NCI-H1694 (cell line): ENCODE measurements at places on chromosomes 4 and X.

DNA sequence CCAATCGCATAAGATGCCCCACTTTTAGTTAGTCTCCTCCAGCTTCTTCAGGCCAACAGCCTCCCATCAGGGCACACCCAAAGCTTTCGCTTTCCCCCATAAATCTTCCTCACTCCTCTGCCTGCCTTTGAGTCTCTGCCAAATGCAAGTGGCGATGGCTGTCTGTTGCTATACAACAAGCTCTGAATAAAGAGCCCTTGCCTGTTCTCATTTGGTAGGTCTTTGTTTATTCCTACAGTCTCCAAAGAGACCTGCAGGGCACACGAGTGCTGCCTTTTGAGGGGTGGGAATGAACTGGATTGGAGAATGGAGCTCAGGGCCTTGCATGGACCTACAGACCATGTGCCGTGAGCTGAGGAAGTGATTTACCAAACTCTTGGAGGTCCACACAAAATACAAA lies 52.2 kb upstream of the SOD3 start:
- DNase-seq: no peak

- no peak for DNase-seq
Measured at GRCh38 chrX:21717802-21718201, 40.1 kb downstream of the SMPX start.

DNA sequence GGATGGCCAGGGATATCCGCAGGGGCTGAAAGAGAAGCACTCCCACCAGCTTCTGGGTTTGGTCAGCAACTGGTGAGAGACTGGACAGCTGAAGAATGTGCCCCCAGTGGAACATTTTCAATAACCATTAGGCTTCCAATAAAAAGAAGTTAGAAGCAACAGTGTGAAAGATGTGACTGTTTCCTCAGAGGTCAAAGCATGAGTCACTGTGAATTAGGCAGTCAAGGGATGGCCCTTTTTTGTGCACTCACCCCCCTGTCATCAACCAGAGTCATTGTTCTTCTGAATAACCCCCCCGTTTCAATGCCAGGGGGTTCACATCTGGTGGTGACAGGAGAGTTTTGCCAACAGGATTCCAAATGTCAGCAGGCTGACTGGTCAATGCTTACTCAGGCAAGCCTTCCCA lies 74.6 kb upstream of the SH3RF1 start:
- no peak for DNase-seq

GRCh38 chrX:2536974-2537373 lies 36.2 kb upstream of the DHRSX start:
- no peak for DNase-seq

DNA sequence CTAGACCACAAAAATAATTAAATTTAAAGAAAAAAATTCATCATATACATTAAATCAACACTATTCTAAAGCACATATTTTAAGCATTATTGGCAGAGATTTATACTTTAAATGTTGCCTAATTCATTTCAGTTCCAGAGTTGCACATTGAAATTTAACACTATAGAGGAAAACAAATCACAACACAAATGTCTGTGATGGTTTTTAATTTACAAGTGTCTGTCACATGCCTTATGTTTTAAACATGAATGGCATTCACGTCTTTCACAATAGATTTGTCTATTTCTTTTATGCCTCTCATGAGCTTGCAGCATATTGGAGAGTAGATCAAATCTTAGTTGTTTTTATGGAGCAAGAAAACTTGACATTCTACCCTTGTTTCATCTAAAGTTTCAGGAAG lies 811.3 kb downstream of the NLGN4X start:
- DNase-seq: no peak

DNA sequence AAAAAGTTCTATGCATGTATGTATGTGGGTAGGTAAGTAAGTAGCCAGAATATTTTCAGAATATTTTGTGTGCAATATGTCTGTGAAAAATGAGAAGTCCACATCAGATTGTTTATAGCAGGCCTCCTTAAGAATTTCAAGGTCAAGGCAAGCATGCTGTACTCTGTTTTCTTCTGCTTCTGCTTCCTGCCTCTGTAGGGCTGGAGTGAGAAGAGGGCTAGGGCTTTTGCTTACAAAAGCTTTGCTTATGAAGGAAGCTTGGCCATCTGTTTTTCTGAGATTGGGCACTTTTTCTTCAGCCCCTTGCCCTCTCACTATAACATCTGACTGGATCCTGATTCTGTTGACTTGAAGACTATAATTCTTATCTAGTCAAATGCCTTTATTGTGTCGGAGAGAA lies 150.4 kb downstream of the EMCN start:
- no peak for DNase-seq

DNA sequence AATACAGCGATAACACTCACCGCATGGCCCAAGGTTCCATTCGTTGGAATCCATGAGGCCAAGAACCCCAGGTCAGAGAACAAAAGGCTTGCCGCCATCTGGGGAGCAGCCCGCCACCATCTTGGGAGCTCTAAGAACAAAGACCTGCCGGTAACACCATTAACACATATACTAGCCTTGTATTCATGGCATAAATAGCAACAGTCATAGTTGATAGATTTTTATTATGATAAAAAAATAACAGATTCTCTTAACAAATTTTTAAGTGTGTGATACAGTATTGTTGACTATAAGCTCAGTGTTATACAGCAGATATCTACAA lies 309.4 kb downstream of the GLUD2 start:
- peak; percentile 20 for DNase-seq

DNA sequence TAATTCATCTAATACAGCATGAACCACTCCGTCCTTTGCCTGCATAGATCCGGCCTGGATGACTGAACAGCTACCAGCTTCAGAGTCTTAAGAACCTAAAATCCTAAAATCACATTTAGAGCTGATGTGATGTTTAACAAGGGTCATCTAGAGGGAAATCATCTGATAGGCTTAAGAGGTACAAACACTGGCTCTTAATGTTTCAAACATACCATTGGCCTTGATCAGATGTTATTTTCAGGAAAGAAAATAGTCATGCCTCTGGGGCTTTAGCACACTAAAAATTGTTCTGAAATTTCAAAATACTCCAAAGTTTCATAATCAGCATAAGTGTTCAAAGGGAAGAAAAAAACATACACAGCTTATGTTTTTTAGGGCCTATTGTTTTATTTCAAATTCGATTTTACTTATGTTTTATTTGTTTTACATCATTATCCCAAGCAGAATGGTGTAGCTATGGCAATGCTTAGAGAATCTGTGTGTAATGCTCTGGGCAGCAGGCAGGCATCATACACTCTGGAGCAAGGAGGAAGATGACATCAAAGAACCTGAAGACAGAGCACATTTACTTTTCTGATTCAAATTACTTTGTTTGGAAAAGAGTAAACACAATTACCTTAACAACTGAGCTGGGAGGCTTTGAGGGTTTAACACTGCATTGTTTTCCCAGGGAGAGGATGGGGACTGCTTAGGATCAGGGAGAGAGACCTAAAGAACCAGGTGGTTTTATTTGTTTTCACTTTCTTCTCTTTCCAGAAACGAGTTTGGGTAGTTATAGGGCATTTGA lies 25.3 kb upstream of the LEF1 start:
- no peak for DNase-seq

DNA sequence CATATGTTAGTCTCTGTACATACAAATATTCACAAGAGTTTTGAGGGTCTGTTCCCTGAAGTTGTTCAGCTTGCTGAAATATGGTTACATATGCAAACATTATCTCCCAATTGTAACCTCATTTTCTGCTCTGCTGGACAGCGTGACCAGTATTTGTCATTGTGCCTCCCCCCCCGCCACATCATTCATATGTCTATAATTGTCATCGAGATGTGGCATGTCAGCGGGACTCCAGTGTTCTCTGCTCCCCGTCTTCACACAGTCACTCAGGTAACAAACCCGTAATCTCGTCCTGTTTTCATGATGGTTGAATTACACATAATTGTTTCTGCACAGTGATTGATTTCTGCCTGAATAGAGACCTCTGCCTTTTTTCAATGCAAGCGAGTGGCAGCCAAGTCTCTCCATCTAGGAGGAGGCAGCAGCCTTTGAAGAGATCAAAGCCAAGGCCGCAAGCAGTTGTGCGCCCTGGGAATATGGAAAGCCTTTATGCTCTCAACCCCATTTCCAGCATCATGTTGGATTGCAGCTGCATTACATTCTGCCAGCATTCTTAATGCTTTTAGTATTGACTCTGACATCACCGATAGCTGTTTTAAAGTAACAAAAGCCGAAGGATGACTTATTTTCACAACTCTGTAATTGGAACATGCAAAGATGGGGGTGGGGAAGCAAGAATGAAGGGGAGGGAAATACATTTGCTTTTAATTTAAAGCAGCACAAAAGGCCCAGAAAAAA lies 27.4 kb downstream of the LEF1 start:
- DNase-seq: no peak

GRCh38 chr4:158816955-158817354 lies 48.1 kb downstream of the FNIP2 start:
- DNase-seq: no peak

- DNase-seq: no peak
Measured at GRCh38 chr4:87209182-87209581, 11.2 kb downstream of the KLHL8 start.

GRCh38 chr4:182280436-182281111 lies 37.4 kb downstream of the TENM3 start:
- DNase-seq: no peak

- no peak for DNase-seq
Measured at GRCh38 chr4:92122911-92123310, 180.9 kb upstream of the GRID2 start.

- peak; percentile 1 for DNase-seq
Measured at GRCh38 chr4:124943938-124944337, 231.4 kb upstream of the ANKRD50 start.
